Esophagus squamous epithelium (tissue), 5 donors: ENCODE measurements at places on chromosomes 13 and 19.

DNA sequence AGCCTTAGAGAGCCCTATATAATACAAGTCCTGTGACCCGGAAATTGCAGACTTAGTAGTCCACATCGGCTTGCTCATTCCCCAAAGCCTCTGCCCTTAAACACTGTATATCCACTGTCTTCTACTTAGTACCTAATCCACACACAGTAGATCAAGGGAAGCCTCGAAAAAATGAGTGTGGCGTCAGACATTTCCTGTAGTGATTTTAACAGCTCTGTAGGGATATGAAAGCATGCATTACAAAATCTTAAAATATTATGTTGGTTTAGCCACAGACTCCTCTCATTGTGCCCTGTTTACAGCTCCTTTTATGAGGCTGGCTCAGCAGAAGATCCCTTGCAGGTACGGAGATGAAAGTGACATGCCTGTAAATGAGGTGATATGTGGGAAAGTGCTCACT is 416.3 kb downstream of the LIG4 start:
- DNase-seq: no peak

- no peak for DNase-seq
Observed at GRCh38 chr19:6735181-6735911, 2.0 kb downstream of the GPR108 start.

DNA sequence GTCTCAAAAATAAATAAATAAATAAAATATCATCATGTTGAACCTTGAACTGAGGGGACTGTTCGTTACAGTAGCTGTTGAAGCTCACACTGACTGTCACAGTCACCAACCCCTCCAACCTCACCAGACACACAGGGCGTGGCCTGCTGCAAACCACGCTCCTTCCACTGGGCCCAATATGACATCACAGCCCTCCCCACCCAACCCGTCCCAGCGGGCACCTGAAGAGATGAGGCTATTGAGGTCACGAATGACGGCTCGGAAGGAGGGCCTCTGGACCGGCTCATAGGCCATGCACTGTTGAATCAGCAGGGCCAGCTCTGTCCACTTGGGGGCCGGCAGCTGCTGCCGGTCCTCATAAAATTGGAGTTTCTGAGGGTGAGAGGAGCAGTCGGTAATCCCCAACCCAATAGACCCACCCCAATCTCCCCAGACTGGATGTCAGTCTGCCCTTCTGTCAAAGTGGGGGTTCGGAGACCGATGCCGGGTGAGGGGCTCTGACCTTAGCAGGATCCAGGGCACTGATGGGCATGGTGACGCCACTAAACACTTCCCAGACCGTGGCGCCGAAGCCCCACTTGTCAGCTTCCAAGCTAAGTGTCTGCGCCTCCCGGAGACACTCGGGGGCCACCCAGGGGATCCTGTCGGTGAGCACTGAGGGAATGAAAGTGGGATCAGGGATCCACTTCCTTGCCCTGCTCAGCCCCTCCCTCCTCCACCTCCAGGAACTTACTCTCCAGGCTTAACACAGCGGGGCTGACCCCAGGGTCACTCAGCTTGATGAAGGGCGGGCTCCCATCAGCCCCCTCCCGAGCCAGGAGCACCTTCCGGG is 13.2 kb downstream of the JAK3 start:
- no peak for DNase-seq

- DNase-seq: no peak
Observed at GRCh38 chr19:17829855-17830566, 8.7 kb upstream of the INSL3 start.

DNA sequence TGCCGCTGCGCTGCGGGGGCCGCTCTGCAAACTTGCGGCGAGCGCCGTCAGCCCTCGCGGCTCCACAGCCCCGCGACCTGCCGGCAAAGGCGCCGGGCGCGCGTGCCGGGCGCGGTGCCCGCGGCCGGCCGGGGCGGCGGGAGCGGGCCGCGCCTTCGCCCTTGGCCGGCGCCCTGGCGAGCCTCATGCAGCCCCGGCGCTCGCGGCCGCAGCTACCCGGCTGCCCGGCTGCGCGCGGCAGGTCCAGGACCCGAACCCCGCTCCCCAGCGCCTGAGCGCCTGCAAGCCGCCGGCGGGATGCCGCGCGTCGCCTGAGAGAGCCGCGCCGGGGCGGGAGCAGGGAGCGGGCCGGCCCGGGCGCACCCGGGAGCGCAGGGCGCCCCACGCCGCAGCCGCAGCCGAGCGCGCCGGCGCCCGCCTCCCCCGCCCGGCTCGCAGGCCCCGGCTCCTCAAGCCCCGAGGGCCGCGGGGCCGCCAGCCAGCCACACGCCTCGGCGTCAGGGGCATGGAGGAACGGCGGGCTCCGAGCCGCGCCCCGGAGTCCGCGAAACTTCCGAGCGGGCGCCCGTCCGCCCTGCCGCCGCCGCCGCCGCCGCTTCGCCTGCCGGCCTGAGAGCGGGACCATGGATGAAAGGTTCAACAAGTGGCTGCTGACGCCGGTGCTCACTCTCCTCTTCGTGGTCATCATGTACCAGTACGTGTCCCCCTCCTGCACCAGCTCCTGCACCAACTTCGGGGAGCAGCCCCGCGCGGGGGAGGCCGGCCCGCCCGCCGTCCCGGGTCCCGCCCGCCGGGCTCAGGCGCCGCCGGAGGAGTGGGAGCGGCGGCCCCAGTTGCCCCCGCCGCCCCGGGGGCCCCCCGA is 564 bp downstream of the HS6ST3 start:
- DNase-seq: no peak

DNA sequence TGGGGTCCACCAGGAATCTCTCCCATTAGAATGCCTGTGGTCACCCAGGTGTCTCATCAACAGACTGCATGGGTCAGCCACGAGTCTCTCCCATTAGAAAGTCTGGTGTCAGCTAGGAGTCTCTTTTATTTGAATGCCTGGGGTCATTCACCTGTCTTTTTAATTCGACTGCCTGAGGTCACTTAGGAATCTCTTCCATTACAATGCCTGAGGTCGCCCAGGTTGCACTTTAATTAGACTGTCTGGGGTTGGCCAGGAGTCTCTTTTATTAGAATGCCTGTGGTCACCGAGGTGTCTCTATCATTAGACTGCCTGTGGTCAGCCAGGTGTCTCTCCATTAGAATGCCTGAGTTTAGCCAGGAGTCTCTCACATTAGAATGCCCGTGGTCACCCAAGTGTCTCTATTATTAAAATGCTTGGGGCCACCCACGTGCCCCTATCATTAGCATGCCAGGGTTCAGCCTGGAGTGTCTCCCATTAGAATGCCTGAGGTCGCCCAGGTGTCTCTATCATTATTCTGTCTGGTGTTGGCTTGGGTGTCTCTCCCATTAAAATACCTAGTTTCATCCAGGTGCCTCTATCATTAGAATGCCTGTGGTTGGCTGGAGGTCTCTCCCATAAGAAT is 1474.3 kb downstream of the UQCRFS1 start:
- DNase-seq: no peak

DNA sequence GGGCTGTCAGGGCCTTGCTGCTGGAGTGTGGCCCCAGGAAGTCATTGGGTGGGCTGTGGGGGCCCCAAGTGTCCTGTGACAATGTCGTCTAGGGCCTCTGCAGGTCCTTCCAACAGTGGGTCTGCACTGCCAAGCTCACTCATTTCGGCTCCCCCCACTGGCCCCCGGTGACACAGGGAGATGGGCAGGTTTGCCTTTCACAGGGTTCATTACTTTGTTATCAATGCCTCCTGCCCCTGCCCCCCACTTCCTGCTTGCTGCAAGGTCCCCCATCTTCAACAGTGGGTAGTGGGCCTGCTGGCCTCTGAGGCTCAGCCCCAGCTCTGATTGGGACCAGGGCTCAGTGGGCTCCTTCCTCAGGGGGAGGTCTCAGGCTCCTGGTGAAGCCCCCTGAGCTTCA is 149.8 kb downstream of the URI1 start:
- no peak for DNase-seq

DNA sequence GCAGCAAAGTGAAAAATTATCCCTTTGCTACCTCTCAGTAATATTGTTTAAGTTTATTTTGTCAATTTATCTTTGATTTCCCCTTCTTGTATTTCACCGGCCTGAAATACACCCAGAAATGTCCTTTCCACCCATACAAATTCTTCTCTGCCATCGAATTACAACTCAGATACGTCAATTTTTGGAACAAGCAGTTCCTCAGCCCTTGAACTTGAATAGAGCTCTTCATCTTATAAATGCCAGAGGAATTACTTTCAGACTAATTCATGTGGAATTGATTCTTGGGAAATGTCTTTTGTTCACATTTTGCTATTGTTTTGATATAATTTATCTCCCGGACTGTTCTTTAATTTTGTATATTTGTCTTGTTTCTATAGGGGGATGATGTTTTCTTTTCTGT is 1359.3 kb upstream of the MIR17HG start:
- no peak for DNase-seq

GRCh38 chr13:70964874-70965273 is 856.6 kb upstream of the KLHL1 start:
- no peak for DNase-seq

DNA sequence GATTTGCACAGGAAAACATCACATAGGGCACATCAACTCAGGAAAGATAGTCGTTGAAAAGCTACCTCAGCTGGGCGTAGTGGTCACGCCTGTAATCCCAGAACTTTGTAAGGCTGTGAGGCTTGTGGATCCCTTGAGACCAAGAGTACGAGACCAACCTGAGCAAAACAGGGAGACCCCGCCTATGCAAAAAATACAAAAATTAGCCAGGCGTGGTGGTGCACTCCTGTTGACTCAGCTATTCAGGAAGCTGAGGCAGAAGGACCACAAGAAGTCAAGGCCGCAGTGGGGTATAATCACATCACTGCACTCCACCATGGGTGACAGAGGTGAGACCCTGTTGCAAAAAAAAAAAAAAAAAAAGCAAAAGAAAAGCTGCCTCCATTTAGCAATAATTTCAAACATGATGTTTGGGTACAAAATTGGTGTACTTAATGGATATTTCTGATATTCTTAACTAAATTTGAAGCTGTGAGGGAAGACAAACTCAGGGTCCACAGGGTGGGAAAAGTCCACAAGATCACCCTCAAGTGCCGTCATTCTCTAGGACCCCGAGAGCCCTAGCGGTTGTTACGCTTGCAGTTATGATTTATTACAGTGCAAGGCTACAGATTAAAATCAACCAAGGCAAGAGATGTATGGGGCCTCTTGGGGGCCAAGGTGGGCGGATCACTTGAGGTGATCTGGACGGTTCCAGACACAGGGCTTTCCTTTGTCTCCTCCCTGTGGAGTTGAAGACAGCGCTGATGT is 42.5 kb upstream of the LDLR start:
- no peak for DNase-seq

- DNase-seq: no peak
Observed at GRCh38 chr13:64993514-64994164, 2236.5 kb downstream of the PCDH9 start.

DNA sequence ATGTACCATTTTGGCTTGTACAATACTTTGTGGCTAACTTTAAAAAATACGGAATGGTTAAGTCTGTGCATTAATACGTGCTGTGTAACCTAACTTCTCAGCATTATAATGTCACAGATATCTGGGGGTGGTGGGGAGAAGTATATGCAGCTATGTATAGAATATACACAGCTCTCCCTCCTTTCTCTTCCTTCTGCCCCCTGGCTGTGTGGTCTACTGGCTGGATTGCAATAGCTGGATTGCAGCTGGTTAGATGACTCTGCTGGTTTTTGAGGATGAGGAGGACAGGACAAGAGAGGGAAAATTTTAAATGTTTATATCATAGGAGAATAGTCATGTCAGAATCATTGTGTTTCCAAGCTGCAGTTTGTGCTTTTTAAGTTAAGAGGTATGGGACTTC is 9.7 kb downstream of the RNASEH2B start:
- DNase-seq: no peak

- no peak for DNase-seq
Observed at GRCh38 chr13:60078226-60078625, 85.5 kb downstream of the DIAPH3 start.

DNA sequence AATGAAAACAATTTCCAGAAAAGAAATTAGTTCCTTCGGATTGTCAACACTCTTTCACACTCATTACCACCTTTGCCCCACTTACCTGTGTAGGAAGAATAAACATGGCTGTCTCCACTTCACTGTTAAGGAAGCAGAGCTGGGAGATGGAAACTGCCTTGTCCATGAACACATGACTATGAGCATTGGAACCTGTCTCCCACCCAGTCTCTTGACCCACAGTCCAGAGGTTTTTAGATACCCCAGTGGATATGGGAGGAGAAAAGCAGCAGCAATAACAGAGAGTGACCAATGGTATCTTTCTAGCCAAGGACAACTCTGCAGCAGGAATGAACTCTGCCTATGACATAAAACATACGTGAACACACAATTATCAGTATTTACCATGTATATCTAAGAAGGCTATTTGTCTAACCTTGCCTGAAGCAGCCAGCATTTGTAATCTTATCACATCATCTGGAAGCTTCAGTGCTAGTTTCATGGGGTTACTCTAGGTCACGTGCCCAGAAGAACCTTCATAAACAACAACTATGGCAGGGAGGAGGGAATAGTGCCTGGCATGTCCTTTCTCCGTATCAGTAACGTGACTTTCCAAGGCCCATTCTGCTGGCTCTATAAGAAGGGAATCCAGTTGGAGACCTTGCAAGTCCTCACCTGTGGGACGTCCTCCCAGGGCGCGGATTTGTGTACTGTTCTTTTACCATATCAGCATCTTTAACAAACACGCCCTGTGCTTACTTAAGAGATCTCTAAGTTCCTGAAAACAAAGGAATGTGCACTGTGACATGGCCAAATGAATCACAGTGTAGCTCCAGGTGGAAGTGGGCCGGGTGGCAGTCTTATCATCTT is 221.8 kb upstream of the UBL3 start:
- no peak for DNase-seq

- DNase-seq: no peak
Observed at GRCh38 chr19:4173479-4174212, 8.7 kb downstream of the SIRT6 start.

DNA sequence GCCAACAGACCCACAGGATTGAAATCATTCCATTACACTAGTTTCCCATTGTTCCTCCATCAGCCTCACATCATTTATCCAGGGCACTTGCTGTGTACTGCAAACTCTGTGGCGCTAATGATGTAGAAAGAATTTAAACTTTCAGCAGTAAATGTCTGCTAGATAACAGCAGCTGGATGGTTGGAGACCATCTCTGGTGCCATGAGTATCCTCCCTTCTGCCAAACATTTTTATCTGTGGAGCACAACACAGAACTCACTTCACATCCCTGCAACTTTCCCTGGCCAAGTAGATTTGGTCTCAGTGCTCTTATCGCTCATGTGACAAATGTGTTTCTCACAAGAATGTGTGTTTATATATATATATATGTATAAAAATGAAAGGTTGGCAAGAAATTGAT is 481.9 kb downstream of the FGF9 start:
- DNase-seq: no peak

DNA sequence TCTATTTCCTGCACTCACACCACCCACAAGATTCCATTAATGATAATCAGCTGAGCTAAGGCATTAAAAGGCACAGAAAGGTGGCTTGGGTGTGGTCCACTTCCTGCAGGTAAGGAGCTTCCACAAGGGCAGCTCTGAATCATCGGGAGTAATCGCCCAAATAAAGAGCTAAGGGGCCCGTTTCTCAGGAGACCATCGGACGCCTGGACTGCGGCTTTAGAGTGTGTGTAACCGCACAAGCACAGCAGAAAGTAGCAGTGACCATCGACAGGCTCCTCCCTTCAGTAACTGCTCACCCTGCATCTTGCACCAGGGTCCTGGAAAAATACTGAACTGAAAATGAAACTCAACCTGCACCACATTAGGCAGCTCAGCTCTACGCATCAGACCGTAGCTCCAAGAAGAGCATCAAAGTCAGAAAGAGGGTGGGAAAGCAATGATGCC is 6.0 kb downstream of the STK24 start:
- DNase-seq: no peak

- no peak for DNase-seq
Observed at GRCh38 chr13:51397262-51397941, 55.4 kb downstream of the INTS6 start.
